ENCODE measurements at places on chromosomes 11 and 22. TPM values are rescaled to one million over a fixed set of nuclear protein-coding genes. Genes with fewer than 3 reads are reported as not detected.
A peak's percentile ranks its signal among the peaks of the same experiment; 100 is the strongest.

MFRP gene
- not detected for total RNA-seq

DNA sequence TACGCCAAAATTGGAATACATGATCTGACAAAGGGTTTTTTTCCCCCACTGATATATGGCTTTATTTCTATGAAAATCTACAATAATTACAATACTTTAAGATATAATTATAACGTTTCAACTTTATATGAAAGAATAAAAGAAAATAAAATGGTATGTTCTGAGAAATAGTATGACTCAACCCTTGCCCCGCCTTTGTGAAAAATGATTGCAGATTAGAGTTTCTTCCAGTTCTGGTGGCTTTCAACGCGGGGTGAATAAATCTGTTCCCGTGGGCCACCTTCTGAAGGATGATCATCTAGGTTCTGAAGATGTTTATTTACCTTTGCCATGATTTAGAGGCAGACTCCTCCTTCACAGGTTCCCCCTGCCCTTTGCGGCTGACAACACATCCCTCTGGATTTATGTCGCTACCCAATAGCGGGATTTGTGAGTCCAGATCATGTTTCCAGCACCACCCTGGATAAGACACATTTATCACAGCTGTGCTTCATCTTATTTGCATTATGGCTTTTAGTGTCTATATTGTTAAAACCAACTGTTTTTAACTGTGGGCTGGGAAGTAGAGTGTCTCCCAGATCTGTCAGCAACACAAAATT lies 607.0 kb upstream of the KIRREL3 start:
- DNase-seq: no peak

MRGPRF gene
- 11.5 TPM for total RNA-seq

GRCh38 chr11:86202013-86202336 lies 42.6 kb upstream of the EED start:
- DNase-seq: no peak

DNA sequence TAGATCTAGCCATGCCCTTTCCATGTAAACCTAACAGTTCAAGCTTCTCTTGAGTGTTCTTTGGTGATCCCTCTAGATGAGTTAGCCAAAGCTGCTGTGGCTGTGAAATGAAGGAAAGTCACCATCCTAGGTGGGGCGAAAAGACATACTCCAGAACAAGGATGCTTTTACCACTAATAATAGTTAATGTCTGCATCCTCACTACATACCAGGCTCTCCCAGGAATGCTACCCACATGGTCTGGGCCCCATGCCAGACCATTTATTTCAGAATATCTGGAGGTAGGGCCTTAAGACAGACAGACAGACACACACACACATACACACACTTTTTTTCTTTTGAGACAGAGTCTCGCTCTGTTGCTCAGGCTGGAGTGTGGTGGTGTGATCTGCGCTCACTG lies 14.7 kb downstream of the ABTB2 start:
- no peak for DNase-seq

GRCh38 chr11:92981508-92982043 lies 12.1 kb downstream of the MTNR1B start:
- no peak for DNase-seq

KCNK4 gene
- total RNA-seq: not detected

BIK gene
- total RNA-seq: 1.6 TPM

DNA sequence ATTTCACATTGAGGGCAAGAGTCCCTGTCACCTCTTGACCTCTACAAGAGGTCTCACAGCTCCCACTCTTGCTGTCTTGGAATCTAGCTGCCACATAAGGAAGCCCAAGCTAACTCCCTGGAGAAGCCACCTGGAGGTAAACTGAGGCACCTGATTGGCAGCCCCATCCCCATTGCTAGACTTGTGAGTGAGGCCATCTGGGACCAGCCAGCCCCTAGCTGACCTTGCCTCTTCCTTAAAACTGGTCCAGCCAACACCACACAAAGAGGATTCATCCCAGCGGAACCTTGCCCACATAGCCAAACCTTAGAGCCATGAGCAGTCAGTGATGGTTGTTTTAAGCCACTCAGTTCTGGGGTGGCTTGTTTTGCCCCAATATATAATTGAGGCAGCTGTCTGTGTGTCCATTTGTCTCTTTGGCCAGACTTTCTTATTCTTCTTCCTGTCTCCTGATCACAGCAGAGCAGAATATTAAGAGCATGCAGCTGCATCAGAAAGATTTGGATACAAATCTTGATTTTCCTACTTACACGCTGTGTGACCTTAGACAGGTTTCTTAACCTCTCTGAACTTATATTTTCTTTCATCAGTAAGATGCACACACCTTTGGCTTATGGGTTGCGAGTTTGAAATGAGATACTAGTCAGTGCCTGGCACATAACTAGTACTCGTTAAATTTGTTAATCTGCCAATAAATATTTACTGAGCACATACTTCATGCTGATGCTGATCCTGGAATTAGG lies 74.3 kb upstream of the TP53I11 start:
- no peak for DNase-seq

GRCh38 chr11:9700105-9700801 lies 36.4 kb downstream of the SWAP70 start:
- no peak for DNase-seq

CCDC134 gene
- total RNA-seq: 7.9 TPM

GRCh38 chr11:130435671-130436070 lies 7.3 kb upstream of the ADAMTS8 start:
- no peak for DNase-seq

DNA sequence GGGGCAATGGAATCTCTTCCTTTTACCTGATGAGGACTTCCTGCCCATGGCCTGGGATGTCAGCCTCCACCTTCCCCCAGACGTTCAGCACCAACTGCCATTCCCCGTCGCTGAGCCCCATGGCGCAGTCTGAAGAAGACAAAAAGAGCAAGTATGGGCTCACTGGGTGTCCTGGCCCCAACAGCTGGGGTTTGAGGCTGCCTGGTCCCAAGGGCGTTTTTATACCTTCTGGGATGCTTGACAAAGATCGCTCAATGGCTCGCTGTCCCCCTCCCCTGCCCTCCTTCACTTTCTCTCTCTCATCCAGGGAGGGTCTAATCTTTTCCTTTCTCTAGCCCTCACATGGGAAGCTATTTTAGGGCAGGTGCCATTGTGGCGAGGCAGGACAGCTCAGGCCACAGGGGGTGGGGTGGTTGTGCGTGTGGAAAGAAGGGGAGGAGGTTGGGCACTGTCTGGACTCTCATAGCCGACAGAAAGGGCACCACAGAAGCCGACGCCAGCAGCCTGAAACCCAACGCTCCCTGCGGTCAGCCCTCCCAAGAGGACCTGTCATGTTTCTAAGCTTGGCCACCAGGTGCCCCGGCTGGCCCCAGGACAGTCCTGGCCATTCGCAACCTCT lies at the start of gene MB:
Gene MB (minus strand): TSS at position 193 of the 619 bp plus-strand sequence. CDS start 72 bp downstream, at position 121.
- DNase-seq: no peak

GRCh38 chr11:82930229-82930628 lies 28.7 kb downstream of the DDIAS start:
- no peak for DNase-seq

CAPRIN1 gene
- total RNA-seq: 187 TPM

MMP12 gene
- total RNA-seq: 0.27 TPM

DNA sequence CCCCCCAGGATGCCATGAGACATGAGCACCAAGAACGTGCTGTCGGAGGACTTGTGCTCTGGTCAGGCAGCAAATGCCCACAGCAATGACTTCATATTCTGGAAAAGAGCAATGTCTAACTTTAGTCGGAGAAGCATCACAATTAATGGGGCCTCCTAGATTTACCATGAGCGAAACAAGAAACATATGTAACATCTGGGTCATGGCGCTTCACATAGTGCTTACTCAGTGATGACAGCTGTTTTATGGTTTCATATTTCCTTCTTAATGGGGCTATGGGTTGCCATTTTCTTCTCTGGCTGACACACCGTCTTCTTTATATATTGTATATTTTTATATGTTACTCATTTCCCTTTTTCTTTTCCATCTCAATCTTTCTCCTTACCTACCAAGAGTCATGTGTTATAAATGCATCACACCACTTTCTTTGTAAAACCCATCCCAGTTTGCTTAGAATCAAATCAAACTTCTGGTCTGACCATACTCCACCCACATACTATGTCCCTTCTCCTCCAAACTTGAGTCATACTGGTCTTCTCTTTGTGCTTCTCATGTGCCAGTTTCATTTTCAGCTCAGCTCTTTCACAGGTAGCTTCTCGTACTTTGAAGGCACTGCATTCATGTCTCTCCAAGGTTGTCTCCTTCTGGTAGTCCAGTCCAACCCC lies 9.4 kb upstream of the CASP12 start:
- no peak for DNase-seq

DNA sequence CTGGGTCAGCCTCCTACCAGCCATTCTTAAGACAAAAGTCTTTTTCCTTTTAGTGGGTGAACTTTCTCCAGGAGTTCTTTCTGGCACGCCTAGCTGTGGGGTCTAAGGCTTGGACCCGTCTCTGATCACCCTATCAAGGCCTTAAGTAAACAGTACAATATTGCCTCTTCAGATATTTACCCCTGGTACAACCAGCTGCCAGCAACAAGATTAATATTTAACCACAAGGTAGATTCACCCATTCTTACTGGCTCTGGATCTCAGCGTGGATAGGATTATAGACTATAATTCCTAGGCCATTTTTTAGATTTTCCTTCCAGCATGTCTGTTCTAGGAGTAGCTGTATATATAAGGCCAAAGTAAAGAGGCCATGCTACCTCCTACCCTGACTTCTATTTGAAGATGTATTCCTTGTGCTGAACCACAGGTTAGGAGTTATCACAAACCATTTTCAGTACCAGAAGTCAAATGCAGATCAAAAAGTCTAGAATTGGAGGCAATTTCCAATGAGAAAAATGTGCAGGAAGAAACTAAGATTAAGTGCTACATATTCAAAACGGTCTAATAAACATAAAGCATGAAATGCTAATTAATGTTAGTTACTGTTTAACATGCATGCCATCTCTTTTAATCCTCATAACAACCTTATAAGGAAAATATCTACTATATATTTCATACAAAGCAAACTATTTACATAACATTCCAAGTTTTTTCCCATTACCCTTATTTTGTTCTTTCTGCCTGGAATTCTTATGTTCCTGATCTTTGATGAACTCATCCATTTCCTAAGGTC lies 110.0 kb upstream of the SYN3 start:
- no peak for DNase-seq

DNA sequence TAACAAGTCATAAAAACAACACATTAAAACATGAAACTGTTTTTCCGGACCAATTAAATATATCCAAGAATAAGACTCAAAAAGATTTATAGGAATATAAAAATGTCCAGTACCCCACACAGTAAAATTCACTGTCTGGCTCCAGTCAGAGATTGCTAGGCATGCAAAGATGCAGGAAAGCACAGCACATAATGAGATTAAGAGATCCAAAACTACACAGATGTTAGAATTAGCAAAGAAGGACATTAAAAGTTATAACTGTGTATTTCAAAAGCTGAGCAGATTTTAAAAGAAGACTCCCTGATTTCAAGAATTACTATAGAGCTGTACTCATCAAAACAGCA lies 13.6 kb downstream of the LRRC75B start:
- DNase-seq: no peak

- peak; percentile 67 for DNase-seq
Measured at GRCh38 chr11:12160680-12161079, 50.3 kb downstream of the MICAL2 start.

GRCh38 chr11:46676436-46677158 lies 23.8 kb downstream of the ARHGAP1 start:
- DNase-seq: no peak

PHF21B gene
- total RNA-seq: not detected

GRCh38 chr11:132046288-132046865 lies 676.0 kb downstream of the NTM start:
- no peak for DNase-seq

ELF5 gene
- total RNA-seq: 20.2 TPM

DNA sequence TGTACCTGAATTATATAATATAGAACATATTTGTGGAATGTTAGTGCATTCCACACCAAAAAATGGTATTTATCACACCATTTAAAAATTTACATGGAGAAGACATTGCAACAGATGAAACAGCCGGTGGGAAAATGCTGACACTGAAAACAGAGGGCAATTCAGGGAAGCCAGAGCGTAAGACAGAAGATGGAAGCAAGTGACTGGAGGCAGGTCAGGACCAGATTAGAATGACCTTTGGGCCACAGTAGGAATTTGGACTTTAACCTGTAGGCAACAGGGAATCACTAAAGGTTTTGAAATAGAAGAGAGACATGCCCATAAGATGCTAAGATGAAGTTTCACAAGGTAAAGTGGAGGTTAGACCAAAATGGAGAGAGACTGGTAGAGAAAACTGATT lies 60.5 kb downstream of the METTL15 start:
- no peak for DNase-seq

LARGE1 gene
- total RNA-seq: 27.4 TPM

GRCh38 chr11:98564881-98565280 lies 455.9 kb upstream of the CNTN5 start:
- no peak for DNase-seq

IGSF9B gene
- 5.5 TPM for total RNA-seq

CARNS1 gene
- 0.71 TPM for total RNA-seq
